Karpas-422 (cell line): ENCODE measurements at places on chromosomes 5 and 9. TPM values are rescaled to one million over a fixed set of nuclear protein-coding genes. Genes with fewer than 3 reads are reported as not detected.
A peak's percentile ranks its signal among the peaks of the same experiment; 100 is the strongest.

The LCN1 gene
- not detected in 2 replicates for total RNA-seq

The PLEKHG4B gene
- not detected in 2 replicates for total RNA-seq

The DDX4 gene
- not detected in 2 replicates for total RNA-seq

- no peak for DNase-seq
- H3K36me3 ChIP-seq: no peaks in the 10 kb centered on the region
- H3K4me1 ChIP-seq: no peaks in the 10 kb centered on the region
- no peaks in the 10 kb centered on the region for H3K27me3 ChIP-seq
- H3K27ac ChIP-seq: no peak overlapping the region
- H3K4me3 ChIP-seq: no peak overlapping the region
Measured at GRCh38 chr9:131748411-131748955, 8.6 kb upstream of the RAPGEF1 start.

The POU5F2 gene
- 0.94 and 3.3 TPM in 2 replicates for total RNA-seq

GRCh38 chr5:161299053-161299452 is 247.5 kb downstream of the GABRB2 start:
- no peak overlapping the region for H3K4me3 ChIP-seq
- DNase-seq: no peak
- H3K36me3 ChIP-seq: no peaks in the 10 kb centered on the region
- H3K27ac ChIP-seq: no peak overlapping the region
- H3K27me3 ChIP-seq: no peaks in the 10 kb centered on the region

DNA sequence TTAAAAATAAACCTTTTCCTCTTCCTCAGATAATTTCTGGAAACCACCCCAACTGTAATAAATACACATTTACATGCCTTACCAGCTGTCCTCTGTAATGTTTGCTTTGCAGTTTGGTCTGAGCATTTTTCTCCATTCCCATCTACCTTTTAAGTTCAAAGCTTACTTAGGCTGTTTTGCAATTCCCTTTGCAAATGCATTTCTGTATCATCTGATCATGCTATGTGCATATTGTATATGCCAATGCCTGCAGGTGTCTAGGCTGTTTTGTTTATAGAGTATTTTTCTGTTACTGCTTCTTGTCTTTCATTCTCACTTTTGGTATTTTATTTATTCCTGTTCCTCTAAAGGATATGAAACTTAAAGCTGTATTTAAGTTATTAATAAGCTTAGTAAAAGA is 86.3 kb downstream of the SLC44A1 start:
- no peak for DNase-seq
- H3K4me3 ChIP-seq: no peak overlapping the region
- H3K27ac ChIP-seq: no peak overlapping the region
- H3K4me1 ChIP-seq: no peaks in the 10 kb centered on the region

DNA sequence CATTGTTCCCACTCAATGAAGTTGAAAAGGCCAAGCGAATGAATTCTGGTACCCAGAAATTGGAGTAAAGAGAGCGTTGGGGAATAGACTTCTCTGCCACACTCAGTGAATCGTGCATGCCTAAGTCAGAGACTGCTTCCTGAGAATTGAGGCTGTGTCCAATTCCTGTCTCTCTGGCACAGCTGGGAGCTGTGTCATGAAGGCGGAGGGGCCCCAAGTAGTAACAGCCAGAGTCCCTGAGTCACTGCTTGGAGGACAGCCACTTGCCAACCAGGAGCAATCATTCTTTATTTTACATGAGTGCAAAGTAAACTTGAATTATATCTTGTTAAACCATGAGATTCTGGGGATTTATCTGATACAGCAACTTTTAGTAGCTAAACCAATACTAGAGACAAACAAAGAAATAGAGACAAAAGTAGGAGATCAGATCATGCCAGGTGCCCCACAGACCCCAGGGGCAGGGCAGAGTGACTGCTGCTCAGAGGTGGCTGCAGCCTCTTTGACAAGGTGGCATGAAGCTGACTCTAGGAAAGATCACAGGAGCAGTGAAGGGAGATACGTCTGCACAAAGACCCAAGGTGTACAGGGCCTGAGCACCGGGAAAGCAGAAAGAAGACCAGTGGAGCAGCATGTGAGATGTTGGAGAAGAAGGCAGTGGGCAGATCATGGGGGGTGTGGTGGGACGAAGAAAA is 246.0 kb downstream of the GADD45G start:
- no peaks in the 10 kb centered on the region for H3K27me3 ChIP-seq
- no peaks in the 10 kb centered on the region for H3K36me3 ChIP-seq
- no peak for DNase-seq
- H3K4me3 ChIP-seq: no peak overlapping the region
- no peaks in the 10 kb centered on the region for H3K4me1 ChIP-seq

DNA sequence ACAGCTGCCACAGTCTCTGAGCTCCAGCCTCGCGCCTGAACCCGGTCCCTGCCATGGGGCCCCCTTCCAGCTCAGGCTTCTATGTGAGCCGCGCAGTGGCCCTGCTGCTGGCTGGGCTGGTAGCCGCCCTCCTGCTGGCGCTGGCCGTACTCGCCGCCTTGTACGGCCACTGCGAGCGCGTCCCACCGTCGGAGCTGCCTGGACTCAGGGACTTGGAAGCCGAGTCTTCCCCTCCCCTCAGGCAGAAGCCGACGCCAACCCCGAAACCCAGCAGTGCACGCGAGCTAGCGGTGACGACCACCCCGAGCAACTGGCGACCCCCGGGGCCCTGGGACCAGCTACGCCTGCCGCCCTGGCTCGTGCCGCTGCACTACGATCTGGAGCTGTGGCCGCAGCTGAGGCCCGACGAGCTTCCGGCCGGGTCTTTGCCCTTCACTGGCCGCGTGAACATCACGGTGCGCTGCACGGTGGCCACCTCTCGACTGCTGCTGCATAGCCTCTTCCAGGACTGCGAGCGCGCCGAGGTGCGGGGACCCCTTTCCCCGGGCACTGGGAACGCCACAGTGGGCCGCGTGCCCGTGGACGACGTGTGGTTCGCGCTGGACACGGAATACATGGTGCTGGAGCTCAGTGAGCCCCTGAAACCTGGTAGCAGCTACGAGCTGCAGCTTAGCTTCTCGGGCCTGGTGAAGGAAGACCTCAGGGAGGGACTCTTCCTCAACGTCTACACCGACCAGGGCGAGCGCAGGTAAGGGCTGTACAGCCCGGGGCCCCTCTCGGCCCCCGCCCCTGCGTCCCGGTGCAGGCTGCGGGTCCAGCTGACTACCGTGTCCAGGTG is 509 bp downstream of the LVRN start:
- peaks cover 4% of the 10 kb centered on the region for H3K4me1 ChIP-seq
- DNase-seq: no peak
- no peaks in the 10 kb centered on the region for H3K27me3 ChIP-seq
- no peaks in the 10 kb centered on the region for H3K36me3 ChIP-seq
- no peak overlapping the region for H3K27ac ChIP-seq
- H3K4me3 ChIP-seq: no peak overlapping the region

The SLCO6A1 gene
- total RNA-seq: not detected in 2 replicates

- no peak overlapping the region for H3K4me3 ChIP-seq
- H3K27me3 ChIP-seq: no peaks in the 10 kb centered on the region
- DNase-seq: peak; percentile 5
- H3K36me3 ChIP-seq: no peaks in the 10 kb centered on the region
Measured at GRCh38 chr9:4573176-4573575, 82.9 kb downstream of the SLC1A1 start.

The PTGES gene
- total RNA-seq: not detected in 2 replicates
